Left colon (tissue), 2 donors: ENCODE measurements at places on chromosomes 2 and 18.

GRCh38 chr2:83587309-83587708, 871.8 kb downstream of the SUCLG1 start:
- no peak for DNase-seq

- no peak for DNase-seq
Measured at GRCh38 chr2:176118601-176119339, 2.2 kb downstream of the HOXD10 start.

DNA sequence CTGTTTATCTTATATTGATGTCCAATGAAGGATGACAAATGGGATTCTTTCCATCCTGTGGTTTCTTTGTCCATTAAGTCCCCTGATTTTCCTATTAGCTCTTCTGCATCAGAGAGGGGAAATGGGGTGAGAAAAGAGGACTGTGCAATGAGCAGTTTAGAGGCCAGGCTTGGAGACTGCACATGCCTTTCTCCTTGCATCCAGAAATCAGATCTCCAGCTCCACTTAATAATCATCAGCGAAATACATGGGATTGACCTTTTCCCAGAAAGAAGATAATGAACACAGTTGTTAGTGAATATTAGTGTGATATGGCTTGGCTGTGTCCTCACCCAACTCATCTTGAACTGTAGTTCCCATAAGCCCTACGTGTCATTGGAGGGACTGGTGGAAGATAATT, 697.4 kb downstream of the CBLN2 start:
- DNase-seq, result no peak

- no peak for DNase-seq
Measured at GRCh38 chr18:54739476-54739875, 88.8 kb upstream of the RAB27B start.

- DNase-seq, result no peak
Measured at GRCh38 chr18:73778032-73778359, 369.6 kb downstream of the FBXO15 start.

- no peak for DNase-seq
Measured at GRCh38 chr2:104816143-104816542, 37.8 kb upstream of the POU3F3 start.

GRCh38 chr2:24210723-24211122, 35.9 kb downstream of the FAM228A start:
- no peak for DNase-seq

DNA sequence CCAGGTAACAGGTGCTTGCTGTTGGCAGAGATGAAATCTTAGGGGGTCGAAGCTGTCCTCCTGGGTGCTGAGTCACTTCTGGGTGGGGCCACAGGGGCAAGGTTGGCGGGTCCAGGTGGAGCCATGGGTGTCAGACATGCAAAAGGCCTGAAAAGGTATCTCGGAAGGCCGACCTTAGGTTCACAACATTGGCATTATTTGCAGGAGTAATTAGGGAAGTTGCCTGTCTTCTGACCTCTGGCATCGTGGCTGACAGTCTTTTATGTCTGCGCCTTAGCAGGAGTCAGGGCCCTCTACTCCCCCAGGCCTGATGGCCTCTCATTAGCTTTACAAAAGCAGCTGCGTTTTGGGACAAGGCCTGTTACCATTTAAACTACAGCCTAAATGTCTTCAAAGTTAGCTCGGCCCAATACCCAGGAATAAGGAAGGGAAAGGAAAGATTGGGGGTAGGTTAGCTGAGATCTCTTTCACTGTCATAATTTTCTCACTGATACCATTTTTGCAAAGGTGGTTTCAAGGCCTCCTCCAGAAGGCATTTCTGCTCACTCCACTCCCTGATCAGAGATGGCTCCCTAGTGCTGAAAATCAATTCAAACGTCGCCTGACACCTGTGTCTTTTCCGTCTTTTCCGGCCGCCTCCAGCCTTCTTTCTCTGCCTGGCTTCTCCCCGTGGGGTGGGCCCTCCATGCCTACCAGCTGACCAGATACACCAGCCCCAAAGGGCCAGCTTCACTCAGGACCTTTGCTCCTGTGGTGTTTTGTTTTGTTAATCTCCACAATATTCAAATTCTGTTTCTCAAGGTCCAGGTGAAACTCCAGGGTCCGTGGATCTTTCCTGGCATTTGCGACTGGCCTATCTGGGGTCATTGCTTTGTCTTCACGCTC, 90.8 kb downstream of the RHOB start:
- no peak for DNase-seq

DNA sequence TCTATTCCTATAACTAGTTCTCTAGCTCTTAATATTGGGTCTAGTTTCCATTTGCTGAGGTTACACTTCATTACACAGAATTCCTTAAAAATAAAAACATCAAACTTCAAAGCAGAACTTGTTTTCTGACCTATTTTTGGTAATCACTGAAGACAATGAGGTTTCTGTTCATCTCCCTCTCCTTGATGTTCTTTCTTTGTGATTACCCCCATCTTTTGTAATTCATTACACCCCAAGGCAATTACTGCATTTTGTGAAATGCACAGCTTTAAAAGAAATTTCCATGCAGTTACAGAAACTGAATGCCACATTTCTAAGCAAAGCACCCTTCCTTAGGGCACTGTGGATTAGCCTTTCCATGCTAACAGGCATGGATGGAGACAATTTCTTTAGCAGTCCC, 363.2 kb upstream of the RND3 start:
- no peak for DNase-seq

- DNase-seq, result no peak
Measured at GRCh38 chr2:144941743-144942488, 422.0 kb upstream of the ZEB2 start.

GRCh38 chr2:223928113-223929006, 16.8 kb downstream of the WDFY1 start:
- DNase-seq, result no peak

GRCh38 chr2:233031556-233032500, 644 bp upstream of the NEU2 start:
- no peak for DNase-seq
